A549 treated with Mapracorat at 1 μM for 4 hours (cell line): ENCODE measurements at places on chromosomes 2 and 18. TPM values are rescaled to one million over a fixed set of nuclear protein-coding genes. Genes with fewer than 3 reads are reported as not detected.

The MAPK4 gene
- total RNA-seq = 0.12 to 0.23 TPM (median 0.14 TPM) in 5 replicates

The LDLRAD4 gene
- 0.52 to 3.3 TPM (median 2.2 TPM) in 5 replicates for total RNA-seq

The LYG2 gene
- not detected in 5 replicates for total RNA-seq

The SERPINB3 gene
- total RNA-seq = 0.16 to 0.27 TPM in 2 of 5 replicates, not detected in the others

The CCDC85A gene
- 0.22 to 0.27 TPM (median 0.24 TPM) in 5 replicates for total RNA-seq

The TBR1 gene
- 0.03 to 0.08 TPM in 2 of 5 replicates, not detected in the others for total RNA-seq

The IL36G gene
- total RNA-seq = not detected in 5 replicates

The RGPD8 gene
- 1.6 to 4.1 TPM (median 3.3 TPM) in 5 replicates for total RNA-seq

The ZNF385B gene
- not detected in 5 replicates for total RNA-seq

The METTL8 gene
- total RNA-seq = 21.4 to 30.8 TPM (median 26.0 TPM) in 5 replicates

The AFF3 gene
- total RNA-seq = 0.01 to 0.08 TPM (median 0.08 TPM) in 3 of 5 replicates, not detected in the others

The COL4A4 gene
- total RNA-seq = 1.1 to 2.5 TPM (median 1.7 TPM) in 5 replicates

The STARD6 gene
- not detected in 5 replicates for total RNA-seq

The ANKRD29 gene
- 13.8 to 20.9 TPM (median 19.3 TPM) in 5 replicates for total RNA-seq

The ESPNL gene
- total RNA-seq = 0.05 to 0.23 TPM (median 0.14 TPM) in 5 replicates

The NPPC gene
- total RNA-seq = 0.31 to 0.59 TPM (median 0.40 TPM) in 4 of 5 replicates, not detected in the other

The BMP10 gene
- total RNA-seq = not detected in 5 replicates

The ZNF516 gene
- 3.1 to 4.5 TPM (median 3.8 TPM) in 5 replicates for total RNA-seq

The MOCOS gene
- total RNA-seq = 2.6 to 3.0 TPM (median 2.7 TPM) in 5 replicates

The ASTL gene
- total RNA-seq = not detected in 5 replicates

The COL3A1 gene
- 0.07 to 0.26 TPM (median 0.15 TPM) in 5 replicates for total RNA-seq

The UGT1A6 gene
- total RNA-seq = 0.39 to 1.5 TPM (median 1.2 TPM) in 5 replicates

The TUBA4A gene
- total RNA-seq = 250 to 402 TPM (median 282 TPM) in 5 replicates

The UNC80 gene
- total RNA-seq = not detected in 5 replicates

The COL4A3 gene
- total RNA-seq = 0.54 to 1.6 TPM (median 0.80 TPM) in 5 replicates

The DUSP19 gene
- total RNA-seq = 0.45 to 0.87 TPM (median 0.57 TPM) in 5 replicates

The REG3A gene
- total RNA-seq = not detected in 5 replicates

The PARD3B gene
- total RNA-seq = 0.62 to 1.1 TPM (median 1.0 TPM) in 5 replicates

The C2orf81 gene
- 2.4 to 3.7 TPM (median 2.6 TPM) in 5 replicates for total RNA-seq

The CD207 gene
- total RNA-seq = not detected in 5 replicates

The KCTD1 gene
- total RNA-seq = 35.6 to 39.5 TPM (median 37.9 TPM) in 5 replicates

The KCNIP3 gene
- total RNA-seq = 0.97 to 2.3 TPM (median 2.1 TPM) in 5 replicates

The C1GALT1C1L gene
- 2.0 to 2.5 TPM (median 2.3 TPM) in 5 replicates for total RNA-seq
